ENCODE measurements at places on chromosomes 13 and 19.

- DNase-seq, result no peak
Measured at GRCh38 chr19:16057062-16057461, 19.2 kb upstream of the TPM4 start.

DNA sequence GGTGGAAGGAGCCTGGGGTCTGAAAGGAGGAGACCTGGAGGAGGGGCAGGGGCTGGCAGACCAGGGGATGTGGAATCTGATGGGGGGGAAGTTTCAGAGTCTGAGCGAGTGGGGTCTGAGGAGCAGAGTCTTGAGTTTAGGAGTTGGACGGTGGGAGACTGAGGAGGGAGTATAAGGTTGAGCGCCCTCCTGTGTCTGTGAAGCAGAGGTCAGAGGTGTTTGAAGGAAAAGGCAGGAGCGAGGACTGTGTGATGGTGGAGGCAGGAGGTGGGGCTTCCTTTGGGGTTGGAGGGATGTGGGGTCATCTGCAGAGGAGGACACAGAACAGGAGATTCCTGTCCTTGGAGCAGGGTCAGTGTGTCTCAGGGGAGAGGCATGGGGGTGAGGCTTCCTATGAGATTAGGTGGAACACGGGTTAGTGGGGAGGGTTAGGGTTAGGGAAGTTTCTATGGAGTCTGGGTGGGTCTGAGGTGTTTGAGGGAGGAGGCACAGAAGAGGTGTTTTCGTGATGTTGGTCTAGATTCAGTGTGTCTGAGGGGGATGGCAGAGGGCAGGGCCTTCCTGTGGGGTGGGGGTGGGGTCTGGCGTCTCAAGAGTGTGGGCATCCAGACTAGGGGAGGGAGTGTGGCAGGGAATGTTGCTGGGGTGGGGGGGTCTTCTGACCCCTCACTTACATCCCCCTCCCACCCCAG, 8.3 kb downstream of the RYR1 start:
- DNase-seq, result no peak

DNA sequence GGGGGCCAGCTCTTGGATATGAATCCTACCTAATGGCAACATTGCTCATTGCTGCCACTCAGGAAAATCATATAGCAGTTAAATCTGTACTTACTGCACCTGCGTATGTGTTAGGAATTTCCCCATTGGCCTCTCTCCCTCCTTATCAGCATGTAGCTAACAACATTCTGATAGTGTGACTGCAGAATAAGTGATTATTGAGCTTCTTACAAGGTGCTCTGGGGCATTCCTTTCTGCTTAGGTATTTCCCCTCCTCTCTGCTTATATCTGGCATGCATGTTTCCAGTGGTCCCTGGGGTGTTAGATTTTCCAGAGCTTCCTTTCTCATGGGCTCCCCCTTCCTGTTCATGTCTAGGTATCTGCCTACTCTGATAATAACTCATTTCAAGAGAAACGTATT, 414.1 kb upstream of the SLITRK1 start:
- no peak for DNase-seq

DNA sequence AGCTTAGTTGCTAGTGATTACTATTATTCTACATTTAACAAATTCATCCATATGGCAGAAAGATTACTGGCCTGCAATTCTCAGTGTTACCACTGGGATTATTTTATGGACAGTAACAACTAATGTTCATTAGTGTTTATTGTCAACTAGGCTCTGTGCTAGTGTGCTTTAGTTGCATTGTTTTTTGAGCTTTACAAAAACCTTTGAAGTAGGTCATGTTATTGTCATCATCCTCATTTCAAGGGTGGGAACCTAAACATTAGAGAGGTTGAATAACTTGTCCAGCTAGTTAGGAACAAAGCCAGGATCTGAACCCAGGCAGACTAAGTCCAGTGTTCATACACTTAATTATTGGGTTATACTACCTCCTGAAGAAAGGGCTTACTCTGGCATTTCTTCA, 27.8 kb upstream of the TDRD3 start:
- DNase-seq, result no peak

DNA sequence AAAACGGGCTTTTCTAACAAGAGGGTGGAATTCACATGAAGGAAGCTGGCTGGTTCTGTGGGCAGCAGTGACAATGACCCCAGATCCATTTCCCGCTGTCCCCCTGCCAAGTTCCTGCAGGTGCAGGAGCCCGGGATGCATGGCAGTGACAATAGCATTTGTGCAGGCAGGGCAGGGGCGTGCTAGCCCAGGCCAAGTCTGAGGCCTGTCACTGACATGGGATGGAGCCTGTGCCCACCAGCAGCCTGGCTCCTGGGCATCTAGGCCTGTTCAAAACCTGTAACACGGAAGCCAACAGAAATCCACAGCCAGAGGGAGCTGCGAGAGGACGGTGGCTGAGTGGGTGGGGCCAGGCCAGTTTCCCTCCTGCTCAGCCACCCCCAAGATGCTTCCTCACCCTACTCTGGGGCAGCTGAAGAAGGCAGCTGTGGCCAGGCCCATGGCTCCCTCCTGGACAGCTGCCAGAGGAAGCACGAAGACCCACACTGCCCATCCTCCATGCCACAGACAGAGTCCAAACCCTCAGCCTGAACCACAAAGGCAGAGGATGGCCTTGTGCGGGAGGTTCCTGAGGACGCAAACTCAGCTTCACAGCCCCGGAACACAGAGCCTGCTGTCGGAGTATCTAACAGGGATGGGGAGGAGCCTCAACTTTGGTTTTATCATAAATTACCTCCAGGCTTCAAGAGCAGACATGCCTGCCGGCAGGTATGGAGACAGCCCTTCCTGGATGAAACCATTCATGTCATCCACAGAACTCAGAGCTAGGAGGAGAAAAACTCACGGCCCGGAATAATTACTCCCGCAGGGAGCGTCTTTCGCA, 74.0 kb downstream of the CEBPG start:
- peak; percentile 4 for DNase-seq

DNA sequence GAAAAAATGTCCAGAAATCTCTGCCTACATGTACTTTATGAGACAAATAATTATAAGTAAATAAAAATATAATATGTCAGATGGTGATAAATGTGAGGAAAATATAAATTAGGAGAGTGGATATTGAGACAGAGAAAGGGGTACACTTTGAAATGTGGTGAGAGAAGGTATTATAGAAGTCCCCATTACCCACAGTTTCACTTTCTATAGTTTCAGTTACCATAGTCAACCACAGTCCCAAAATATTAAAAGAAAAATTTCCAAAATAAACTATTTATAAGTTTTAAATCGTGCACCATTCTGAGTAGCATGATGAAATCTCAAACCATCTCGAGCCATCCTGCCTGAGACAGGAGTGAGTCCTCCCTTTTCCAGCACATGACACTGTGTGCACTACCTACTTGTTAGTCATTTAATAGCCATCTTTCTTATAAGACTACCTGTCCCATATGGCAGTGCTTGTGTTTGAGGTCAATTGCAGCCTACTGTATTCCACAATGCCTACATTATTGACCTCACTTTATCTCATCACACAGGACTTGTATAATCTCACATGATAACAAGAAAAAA, 653.7 kb downstream of the DACH1 start:
- no peak for DNase-seq

DNA sequence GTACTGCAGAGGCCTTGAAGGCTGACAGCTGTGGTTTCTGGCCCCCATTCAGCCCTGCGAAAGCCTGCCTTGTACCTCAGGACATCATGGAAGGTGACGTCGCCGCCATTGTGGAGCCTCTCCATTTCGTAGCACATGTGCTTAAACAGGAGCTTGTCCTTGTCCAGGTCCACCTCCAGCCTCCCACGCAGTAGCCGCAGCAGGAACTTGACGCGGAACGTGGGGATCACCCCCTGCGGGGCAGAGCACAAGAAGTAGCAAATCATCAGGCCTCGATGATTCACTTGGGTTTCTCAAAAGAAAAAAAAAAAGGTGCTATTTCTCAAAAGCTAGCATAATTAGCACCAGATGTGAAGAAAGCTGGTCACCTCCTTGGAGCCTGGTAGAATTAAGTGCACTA, 351.0 kb downstream of the NALCN start:
- DNase-seq, result no peak

DNA sequence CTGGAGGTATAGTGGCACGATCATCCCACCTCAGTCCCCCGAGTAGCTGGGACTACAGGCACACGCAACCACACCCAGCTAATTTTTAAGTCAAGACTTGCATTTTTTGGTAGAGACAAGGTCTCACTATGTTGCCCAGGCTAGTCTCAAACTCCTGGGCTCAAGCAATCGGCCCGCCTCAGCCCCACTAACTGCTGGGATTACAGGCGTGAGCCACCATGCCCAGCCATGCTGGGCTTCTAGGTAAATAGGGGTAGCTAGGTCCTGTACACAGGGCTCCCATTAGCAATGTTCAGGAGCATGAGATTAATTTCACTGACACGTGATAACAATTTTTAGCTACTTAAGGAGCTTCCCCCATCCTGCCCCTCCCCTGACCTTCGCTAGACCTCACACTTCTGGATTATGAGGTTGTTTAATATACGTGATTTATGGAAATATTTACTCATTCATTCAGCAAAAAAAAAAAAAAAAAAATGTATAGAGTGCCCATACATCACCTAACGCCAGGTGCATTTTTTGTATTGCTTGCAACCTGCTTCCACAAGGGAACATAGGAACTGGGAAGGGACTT, 19.2 kb downstream of the TMEM272 start:
- DNase-seq, result no peak

DNA sequence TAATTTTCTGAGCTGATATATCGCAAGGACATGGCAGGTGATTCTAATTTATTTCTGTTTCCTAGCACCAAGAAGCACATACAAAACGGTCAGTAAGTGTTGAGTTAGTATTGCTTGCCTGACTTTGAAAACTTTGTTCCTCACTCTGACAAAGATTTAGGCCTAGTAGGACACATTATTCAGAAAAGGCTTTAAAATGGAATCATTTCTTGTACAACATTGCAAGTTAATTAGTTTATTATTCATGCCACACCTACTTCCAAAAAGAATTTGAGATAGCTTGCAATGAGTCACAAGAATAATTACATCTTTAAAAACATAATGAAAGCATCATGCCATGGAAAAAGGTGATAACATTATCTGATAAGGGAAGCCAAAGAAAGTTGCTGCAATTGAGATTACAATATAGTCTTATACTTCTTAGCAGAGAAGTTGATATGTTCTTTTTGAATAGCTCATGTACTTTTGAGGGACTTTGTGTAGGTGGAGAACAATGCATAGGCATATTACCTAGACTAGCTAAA, 474.2 kb downstream of the KLF5 start:
- no peak for DNase-seq

- DNase-seq, result no peak
Measured at GRCh38 chr13:73248711-73249580, 190.1 kb downstream of the KLF5 start.

GRCh38 chr13:91368676-91369440, 21.4 kb downstream of the MIR17HG start:
- DNase-seq, result no peak

GRCh38 chr13:51590231-51590970, 6.1 kb downstream of the WDFY2 start:
- DNase-seq, result no peak

- no peak for DNase-seq
Measured at GRCh38 chr13:104632736-104633135, 1566.5 kb upstream of the SLC10A2 start.

DNA sequence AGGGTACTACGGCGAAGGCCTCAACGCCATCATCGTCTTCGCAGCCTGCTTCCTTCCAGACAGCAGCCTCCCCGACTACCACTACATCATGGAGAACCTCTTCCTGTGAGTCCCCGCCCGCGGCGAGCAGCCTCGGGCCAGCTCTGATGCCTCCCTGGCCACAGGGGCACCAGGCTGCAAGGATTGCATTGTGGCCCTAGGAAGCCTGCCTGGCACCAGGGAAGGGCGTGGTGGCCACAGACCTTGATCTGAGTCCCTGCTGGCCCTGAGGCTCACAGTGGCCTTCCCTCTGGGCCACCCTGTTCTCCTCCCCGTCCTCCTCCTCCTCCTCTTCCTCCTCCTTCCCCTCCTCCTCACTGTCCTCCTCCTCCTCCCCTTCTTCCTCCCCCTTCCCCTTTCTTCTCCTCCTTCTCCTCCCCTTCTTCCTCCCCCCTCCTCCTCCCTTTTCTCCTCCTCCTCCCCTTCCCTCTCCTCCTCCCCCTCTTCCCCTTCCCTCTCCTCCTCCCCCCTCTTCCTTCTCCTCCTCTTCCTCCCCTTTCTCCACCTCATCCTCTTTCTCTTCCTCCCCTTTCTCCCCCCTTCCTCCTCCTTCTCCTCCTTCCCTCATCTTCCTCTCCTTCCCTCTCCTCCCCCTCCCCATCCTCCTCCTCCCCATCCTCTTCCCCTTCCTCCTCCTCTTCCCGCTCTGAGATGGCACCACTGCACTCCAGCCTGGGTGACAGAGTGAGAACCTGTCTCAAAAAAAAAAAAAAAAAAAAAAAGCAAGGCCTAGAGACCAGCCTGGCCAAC, 24.4 kb upstream of the NMRK2 start:
- DNase-seq, result no peak

DNA sequence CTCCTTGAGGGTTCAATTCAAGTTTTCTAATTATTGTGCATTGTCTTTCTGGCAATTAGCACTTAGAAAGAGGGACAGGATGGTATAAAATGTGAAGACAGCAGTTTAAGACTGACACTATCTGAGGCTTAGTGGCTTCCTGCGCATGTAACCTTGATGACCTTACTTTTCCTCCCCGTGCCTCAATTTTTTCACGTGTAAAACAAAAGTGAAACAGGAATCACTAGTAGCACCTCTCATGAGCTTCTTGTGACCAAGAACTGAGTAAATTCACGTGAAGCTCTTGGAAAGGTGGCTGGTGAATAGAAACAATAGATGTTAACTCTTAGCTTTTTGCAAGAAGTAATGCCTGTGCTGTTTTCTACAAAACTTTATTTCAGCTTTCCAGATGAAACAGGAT, 233.9 kb downstream of the LMO7 start:
- DNase-seq, result no peak

- DNase-seq, result no peak
Measured at GRCh38 chr13:50224534-50224933, 209.3 kb downstream of the KCNRG start.

DNA sequence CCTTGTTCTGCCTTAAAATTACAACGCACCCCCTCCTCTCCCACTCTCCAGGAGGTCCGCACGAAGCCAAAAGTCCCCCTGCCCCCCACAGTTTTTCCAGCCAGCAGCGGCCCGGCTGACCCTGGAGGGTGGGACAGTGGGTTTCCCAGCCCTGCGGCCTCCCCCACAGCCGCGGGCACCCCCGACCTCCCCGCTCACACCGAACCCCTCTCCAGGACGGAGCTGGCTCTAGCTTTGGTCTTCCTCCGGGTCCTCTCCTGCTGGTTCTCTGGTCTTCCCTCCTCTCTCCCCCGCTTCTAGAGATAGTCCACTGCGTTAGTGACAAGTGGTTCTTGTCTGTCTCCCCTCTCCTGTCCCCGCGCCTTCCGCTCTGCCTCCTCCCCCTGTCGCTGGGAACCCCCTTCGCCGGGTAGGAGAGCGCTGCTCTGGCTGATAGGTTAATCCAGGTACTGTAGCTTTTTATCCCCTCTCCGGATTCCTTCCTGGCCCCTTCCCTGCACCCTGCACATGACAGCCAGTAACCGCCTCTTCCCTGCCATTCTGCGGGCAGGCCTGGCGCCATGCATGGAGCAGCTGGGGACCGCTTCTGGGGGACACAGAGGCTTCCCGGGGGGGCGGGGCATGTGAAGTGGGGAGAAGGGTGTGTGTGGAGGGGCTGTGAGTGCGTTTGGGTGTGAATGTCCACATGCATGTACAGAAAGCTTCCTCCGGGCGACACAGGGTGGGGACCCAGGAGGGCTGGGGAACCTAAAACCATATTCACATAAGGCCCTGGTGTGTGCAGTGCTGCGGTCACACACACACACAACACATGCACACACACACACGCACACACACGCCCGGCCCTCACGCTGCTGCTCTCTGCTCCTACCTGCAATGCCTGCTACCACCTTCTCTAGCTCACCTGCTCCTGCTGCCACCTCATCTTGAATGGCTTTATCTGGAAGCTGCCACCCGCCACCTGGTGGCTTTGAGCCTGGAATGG, 17.2 kb downstream of the PRR36 start:
- DNase-seq, result no peak

- no peak for DNase-seq
Measured at GRCh38 chr13:71460211-71460610, 406.8 kb downstream of the DACH1 start.
